Forelimb muscle (tissue), 1 donor: ENCODE measurements at places on chromosomes 2 and 18. TPM values are rescaled to one million over a fixed set of nuclear protein-coding genes. Genes with fewer than 3 reads are reported as not detected.

DNA sequence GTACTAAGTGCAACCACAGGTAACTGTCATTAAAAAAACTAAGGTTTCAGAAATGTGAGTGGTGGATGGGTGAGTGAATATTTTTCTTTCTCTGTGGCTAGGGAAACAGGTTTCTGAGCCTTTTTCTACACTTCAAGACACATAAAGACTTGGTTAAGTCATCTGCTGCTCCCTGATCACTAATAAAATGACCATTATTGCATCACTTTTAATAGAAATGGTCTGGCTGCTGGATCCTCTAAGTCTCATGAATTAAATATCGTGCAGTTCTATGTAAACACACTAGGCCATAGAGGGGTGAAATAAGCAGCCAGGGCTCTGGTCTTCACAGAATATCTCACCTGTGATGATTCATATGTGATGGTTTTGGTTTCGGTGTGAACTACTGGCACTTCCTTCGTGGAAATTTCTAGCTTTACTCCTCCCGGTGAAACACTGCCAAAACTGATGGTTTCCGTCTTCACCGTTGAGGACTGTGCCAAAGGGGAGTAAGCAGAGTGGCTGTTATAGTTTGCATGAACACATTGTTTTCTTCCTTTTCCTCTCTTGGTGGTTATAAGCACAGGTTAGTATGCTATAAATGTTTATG lies 100.4 kb upstream of the ZBTB14 start:
- no peak for DNase-seq

- no peak for DNase-seq
Observed at GRCh38 chr18:63763831-63764600, 11.2 kb upstream of the SERPINB7 start.

- no peak for DNase-seq
Observed at GRCh38 chr2:169714699-169715098, 18.9 kb upstream of the KLHL23 start.

NGEF gene
- 1.2 TPM for polyA plus RNA-seq

SELENOI gene
- 10.4 TPM for polyA plus RNA-seq

TCF23 gene
- polyA plus RNA-seq, result 0.49 TPM

CBLN2 gene
- not detected for polyA plus RNA-seq

DNA sequence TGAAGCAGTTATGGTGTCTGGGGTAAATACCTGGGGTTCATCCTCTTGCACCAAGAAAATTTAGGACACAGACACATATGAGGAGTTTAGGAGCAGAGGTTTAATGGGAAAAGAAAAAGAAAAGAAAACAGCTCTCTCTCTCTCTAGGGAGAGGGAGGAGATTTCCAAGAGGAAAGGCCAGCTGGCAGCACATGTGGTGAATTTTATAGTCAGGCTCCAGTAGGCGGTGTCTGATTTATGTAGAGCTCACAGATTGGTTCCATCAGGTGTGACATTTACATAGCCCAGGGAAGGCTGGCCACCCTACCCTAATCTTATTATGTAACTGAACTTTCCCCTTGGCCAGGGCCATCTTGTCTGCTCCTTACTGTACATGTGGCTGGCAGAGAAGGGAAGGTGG lies 297.5 kb upstream of the RGPD4 start:
- DNase-seq, result peak; percentile 65

DNA sequence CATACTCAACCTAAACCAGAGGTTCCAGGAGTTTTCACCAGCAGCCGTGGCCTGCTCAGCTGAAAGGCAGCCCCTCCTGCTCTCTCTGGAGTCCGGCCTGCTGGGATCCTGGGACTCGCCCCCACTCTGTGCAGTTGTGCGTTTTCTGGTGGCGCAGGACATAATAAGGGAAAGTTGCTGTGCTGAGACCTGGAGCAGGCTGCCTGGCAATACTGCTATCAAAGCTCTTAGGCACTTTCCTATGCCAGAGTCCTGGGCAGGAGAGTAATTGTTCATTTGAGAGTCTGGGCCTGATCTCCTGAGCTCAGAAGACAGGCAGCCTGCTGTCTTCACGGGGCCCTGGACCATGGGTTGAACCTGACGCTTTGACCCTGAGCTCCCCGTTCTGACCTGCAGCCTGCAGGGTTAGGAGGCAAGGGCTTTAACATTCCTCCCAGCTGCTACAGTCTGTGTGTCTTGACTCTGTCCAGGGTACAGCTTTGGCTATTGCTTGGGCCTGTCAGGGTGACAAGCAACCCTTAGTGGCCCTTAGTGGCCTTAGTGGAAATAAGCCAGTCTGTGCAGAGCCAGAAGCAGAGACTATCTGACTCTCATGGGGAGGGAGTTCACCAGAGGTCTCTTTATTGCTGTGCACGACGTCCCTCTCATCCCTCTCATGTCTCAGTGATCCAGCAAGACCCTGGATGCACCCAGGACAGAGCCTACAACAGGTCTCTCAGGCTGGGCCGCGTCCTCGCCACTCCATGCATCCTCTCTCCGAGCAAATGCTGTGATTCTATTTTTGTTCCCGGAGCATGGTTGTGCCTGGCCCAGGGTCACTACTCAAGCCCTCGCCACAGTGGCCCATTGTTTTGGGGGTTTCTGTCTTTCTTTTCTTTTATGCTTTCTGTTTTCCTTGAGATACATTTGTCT lies 60.6 kb downstream of the ACKR3 start:
- DNase-seq, result no peak

- no peak for DNase-seq
Observed at GRCh38 chr2:67824186-67824585, 238.6 kb downstream of the C1D start.

GPR39 gene
- 0.20 TPM for polyA plus RNA-seq

DNA sequence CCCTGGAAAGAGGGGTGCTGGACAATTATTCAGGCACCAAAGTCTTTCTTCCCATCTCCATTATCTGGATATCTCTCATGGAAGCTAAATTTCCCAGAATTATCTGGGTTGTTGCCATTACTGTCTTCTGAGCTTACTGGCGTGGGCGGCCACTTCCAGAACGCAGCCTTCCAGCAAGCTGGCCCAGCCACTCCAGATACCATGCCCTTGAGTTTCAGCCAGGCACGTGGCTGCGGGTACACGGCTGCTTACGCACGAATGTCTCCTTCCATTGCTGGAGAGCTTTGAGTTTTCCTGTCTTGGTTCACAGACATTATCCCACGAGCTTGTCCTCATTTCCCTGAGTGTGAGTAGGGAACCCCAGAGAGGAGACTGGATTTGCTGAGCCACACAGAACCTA lies 32.7 kb downstream of the CELF4 start:
- DNase-seq, result no peak

DNA sequence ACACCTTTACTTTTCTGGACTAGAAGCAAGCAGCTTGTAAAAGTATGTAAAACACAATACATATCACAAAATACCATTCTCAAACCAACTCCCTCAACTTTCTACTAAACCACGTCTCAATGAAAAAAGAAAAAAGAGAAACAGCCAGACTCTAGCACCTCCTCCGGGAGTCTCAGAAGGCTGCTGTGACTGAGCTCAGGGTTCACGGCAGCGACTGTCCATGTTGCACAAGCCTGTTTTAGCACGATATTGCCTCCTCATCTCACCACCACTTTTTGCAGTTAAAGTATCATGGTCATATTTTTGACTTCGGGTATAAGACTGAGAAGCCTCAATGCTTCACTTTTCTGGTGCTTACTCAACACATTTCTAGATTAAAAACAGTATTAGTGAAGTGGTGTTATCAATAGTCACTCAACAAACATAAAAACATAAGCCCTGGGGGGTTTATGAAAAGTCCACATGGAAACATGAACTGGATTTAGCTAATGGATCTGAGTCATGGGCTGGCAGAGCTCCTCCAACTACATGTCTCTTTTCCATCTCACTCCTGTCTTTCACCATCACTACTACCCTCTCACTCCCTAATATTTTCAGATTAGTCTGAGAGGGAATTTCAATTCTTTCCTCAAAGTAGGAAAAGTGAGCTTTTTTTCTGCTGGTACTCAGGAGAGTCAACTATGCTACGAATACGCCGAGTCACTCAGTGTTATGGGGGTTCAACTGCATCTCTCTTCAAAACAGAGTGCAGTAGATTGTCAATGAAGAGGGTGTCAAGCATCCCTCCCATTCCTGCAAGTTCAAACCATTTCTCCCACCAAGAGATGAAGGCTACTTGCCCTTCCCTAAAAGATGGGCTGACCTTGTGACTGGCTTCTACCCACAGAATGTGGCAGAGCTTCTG lies 113.7 kb downstream of the OSR1 start:
- no peak for DNase-seq

GRCh38 chr2:172101821-172102390 lies 794 bp downstream of the DLX2 start:
- no peak for DNase-seq

DNA sequence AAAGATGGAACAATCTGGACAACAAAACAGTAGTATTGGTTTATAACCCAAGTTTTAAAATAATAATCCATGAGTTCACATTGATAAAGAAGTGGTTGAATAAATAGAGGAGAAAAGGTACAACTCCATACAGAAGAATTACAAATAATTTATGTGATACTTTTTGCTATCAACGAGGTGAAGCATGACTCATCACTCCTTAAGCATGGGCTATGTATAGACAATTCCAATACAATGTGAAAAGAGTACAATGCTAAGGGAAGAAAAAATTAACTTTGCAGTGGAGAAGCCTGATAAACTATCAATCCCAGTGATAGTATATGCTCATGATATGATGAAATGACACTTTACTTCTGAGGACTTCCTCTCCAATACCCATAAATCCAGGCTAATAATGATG lies 312.9 kb downstream of the GULP1 start:
- no peak for DNase-seq

- no peak for DNase-seq
Observed at GRCh38 chr2:39631718-39632117, 34.0 kb upstream of the TMEM178A start.

GRCh38 chr2:8309131-8309530 lies 372.7 kb upstream of the ID2 start:
- DNase-seq, result no peak

GRCh38 chr18:56637711-56638231 lies 621 bp downstream of the TXNL1 start:
- DNase-seq, result no peak

SOCS6 gene
- polyA plus RNA-seq, result 15.5 TPM

DNA sequence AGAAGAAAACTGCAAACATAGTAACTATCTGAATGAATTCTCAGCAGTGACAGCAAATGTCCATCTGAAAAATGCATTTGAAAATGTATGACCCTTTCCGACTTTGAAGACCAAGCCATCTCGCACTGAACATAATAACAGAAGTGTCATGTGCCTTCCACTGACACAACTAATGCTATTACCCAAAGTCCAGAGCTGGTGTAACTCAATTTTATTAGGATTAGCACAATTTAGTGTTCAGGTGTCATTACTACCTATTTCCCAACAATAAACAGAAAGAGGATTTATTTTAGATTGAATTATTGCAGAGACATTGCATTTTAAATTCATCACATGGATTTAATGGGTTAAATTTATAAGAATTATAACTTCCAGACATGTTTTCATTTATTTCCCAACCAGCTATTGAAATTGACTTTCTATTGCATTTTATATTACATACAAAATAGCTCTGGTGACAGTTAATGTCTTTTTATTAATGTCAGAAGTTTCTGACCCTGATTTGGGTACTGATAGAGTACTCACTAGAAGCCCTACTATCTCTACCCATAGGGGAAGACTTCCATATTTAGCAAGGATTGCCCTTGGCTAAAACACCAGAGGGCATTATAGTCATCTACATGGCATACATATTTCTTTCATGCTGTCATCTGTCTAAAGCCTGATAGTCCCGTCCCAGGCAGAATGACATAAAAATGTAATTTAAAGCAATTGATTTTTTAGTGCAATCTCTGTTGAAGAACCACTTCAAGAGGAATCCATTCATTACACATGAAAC lies 7.0 kb upstream of the STK39 start:
- DNase-seq, result no peak

GRCh38 chr2:185970148-185970852 lies 231.7 kb downstream of the FSIP2 start:
- DNase-seq, result no peak

- no peak for DNase-seq
Observed at GRCh38 chr2:158412206-158412605, 44.3 kb downstream of the CCDC148 start.

CNDP1 gene
- 0.13 TPM for polyA plus RNA-seq

TMEM17 gene
- 1.5 TPM for polyA plus RNA-seq

GRCh38 chr2:231306791-231307393 lies 88.6 kb upstream of the B3GNT7 start:
- no peak for DNase-seq

GRCh38 chr18:36188916-36189315 lies 1.6 kb downstream of the MOCOS start:
- no peak for DNase-seq

DNA sequence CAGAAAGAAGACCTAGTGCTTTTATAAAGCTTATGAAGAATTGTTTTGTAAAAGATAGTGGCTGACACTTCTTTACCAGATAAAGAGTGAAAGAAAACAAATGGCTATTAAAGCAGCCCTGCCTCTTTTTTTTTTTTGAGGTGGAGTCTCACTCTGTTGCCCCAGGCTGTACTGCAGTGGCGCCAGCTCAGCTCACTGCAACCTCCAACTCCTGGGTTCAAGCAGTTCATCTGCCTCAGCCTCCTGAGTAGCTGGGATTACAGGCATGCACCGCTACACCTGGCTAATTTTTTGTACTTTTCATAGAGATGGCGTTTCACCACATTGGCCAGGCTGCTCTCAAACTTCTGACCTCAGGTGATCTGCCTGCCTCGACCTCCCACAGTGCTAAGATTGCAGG lies 12.9 kb downstream of the ARPC2 start:
- DNase-seq, result no peak

DNA sequence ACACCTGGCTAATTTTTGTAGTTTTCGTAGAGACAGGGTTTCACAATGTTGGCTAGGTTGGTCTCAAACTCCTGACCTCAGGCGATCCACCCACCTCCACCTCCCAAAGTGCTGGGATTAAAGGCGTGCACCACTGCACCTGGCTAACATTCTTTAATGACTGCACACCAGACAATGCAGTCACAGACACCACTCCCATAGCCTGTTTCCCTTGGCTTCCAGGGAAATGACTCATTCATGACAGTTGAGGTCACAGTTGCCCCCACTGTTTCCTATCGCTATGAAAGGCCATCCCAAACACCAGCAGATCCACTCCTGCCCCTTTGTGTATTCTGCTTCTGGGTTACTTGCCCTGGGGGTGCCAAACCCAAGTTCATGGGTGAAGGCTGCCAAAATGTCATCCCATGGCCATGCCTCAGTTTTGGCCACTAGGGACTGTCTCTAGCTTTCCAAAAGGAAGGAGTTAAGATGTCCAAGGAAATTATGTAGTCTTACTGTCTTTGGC lies 8.7 kb downstream of the CHMP1B start:
- DNase-seq, result no peak

CRIM1 gene
- polyA plus RNA-seq, result 15.7 TPM

ACTR2 gene
- 110 TPM for polyA plus RNA-seq

GPR35 gene
- polyA plus RNA-seq, result 1.7 TPM

GRCh38 chr2:241637795-241638660 lies 535 bp downstream of the ATG4B start:
- DNase-seq, result no peak

ACVR1C gene
- polyA plus RNA-seq, result 0.14 TPM

DNA sequence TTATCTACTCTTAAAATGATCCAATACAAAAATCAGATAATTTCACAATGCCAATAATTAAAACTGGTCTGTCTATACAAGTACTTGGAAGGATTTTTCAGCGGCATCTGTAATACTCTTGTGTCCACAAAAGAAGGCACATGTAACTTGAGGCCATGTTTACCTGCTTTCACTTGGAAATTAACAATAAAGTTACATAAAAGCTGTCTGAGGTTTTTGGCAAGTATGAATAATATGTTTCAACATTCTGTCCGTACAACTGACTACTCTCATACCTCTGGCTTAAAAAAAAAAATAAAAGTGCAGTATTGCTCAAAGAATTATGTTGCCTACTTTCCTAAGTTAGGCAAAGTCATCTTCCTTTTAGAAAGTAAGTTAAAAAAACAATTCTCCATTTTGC lies 253.6 kb downstream of the NBAS start:
- DNase-seq, result no peak

IL1F10 gene
- polyA plus RNA-seq, result not detected
